ENCODE measurements at places on chromosomes 2 and 18.

DNA sequence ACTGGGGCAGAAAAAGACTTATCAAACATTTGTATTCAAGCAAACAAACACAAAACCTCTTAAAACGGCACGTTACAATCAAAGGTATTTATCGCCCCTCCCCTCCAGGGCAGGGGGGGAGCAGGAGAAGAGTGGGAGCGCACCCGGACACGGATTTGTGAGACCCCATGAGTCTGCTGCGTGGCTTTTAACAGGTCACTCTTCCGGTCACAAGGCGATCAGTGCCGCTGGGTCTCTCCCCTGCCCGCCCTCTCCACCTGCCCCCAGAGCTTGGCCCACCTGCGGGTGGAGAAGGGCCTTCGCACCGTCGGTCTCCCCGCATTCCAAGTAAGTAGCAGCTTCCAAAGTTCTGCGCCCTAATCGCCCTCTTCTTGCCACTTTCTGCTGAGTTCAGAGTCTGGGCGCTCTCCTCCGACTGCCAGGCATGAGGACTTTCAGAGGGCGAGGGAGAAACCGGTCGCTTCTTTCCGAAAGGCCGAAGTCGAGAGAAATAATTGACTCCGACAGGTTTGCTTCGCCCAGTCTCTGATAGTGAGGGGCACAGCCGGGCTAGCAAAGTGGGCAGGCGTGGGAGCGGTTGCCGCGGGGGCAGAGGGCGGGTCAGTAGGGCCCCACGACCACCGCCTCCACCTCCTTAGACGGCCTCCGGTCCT is 800 bp downstream of the RPRM start:
- H3K4me1 ChIP-seq: peaks cover 20% of the 10 kb centered on the region
- no peaks in the 10 kb centered on the region for H3K36me3 ChIP-seq
- no peak overlapping the region for H3K27ac ChIP-seq
- peak overlapping the region; percentile 34 for H3K4me3 ChIP-seq
- peak; percentile 13 for DNase-seq
- H3K27me3 ChIP-seq: peaks cover 63% of the 10 kb centered on the region

DNA sequence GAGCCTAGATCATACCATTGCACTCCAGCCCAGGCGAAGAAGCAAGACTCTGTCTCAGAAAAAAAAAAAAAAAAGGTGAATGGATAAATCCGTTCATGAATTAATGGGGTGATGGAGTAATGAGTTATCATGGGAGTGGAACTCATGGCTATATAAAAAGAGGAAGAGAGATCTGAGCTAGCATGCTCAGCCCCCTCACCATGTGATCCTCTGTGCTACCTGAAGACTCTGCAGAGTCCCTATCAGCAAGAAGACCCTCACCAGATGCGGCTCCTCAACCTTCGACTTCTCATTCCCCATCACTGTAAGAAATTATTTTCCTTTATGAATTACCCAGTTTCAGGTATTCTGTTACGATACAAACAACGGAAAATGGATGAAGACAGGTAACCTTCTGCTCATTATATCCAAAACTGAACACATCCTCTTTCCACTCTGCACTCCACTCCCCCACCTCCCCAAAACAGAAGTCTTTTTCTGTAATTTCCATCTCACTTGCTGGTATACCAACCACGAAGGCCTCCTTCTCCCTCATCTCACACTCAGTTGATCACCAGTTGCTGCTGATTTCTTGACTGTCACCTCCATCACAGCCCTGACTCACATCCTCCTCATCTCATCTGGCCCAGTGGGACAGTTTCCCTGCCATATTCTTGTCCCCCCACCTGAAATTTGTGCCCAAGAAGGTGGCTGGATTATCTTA is 8.8 kb downstream of the RETREG2 start:
- no peaks in the 10 kb centered on the region for H3K27me3 ChIP-seq
- H3K4me3 ChIP-seq: no peak overlapping the region
- DNase-seq: peak; percentile 67
- H3K36me3 ChIP-seq: peaks cover 22% of the 10 kb centered on the region
- H3K27ac ChIP-seq: peak overlapping the region; percentile 76
- peaks cover 30% of the 10 kb centered on the region for H3K4me1 ChIP-seq

DNA sequence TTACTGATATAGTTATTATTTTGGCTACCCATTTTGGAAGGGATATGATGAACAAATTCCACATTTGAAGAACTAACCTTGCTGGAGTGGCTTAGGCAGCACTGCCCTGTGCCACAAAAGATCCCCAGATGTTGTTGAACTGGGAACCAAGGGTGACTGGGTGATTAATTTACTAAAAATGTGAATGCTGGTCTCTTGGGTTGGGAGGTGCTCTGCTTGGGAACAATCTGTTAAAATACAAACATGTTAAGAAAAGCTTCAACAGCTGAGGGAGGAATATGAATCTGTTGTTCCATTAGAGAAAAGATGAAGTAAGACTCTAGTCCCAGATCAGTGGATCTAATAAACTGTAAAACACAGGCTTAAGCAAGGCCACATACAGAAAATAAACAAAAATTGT is 1860.1 kb downstream of the SUCLG1 start:
- no peaks in the 10 kb centered on the region for H3K27me3 ChIP-seq
- H3K4me1 ChIP-seq: no peaks in the 10 kb centered on the region
- no peak overlapping the region for H3K27ac ChIP-seq
- H3K36me3 ChIP-seq: no peaks in the 10 kb centered on the region

- peaks cover 4% of the 10 kb centered on the region for H3K4me1 ChIP-seq
- H3K27me3 ChIP-seq: no peaks in the 10 kb centered on the region
- no peak for DNase-seq
- no peak overlapping the region for H3K4me3 ChIP-seq
- no peak overlapping the region for H3K27ac ChIP-seq
Measured at GRCh38 chr18:76708722-76709353, 113.5 kb upstream of the ZNF236 start.

DNA sequence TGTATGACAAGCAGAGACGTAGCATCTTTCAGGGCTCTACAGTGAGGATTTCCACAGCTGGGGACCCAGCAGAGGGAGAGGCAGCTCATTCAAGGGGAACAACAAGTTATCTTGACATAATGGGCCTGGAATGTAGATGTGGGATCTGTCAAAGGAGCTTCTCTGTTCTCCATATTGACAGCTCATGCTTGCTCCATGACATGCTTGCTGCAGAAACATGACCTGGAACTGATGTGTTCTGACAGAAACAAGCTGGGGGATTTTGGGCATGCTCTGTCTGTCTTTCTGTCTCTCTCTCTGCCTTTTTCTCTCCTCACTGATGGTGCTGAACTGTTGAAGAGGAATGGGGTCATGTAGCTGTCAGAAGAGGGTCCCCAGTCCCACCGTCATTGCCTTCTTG is 79.6 kb downstream of the MMADHC start:
- DNase-seq: no peak
- H3K27me3 ChIP-seq: peaks cover 19% of the 10 kb centered on the region
- H3K36me3 ChIP-seq: no peaks in the 10 kb centered on the region
- no peak overlapping the region for H3K4me3 ChIP-seq

DNA sequence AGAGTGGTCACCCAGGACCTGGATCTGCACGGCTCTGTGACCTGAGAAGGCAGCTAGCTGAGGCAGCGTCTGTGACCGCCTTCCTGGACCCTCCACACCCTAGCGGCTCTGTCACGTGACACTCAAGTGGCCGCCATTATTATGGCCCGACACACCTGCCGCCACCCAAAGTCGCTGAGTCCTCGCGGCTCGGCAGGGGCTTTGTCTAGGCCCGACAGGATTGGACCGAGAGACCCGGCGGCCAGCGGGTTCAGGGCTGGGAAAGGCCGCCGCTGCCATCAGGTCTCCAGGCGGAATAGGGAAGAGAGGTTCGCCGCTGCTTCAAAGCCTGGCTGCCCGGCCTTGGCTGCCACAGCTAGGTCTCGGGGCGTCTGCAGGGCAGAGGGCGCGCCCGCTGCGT is 1162.5 kb upstream of the LRRTM1 start:
- no peak overlapping the region for H3K4me3 ChIP-seq
- no peaks in the 10 kb centered on the region for H3K36me3 ChIP-seq
- no peak for DNase-seq
- H3K27ac ChIP-seq: no peak overlapping the region

GRCh38 chr2:236375973-236376476 is 111.8 kb upstream of the ASB18 start:
- no peak for DNase-seq
- no peaks in the 10 kb centered on the region for H3K36me3 ChIP-seq
- H3K27me3 ChIP-seq: peaks cover 15% of the 10 kb centered on the region
- no peak overlapping the region for H3K27ac ChIP-seq

GRCh38 chr2:31967790-31968189 is 43.0 kb downstream of the MEMO1 start:
- no peaks in the 10 kb centered on the region for H3K27me3 ChIP-seq
- no peak overlapping the region for H3K4me3 ChIP-seq
- peaks cover 7% of the 10 kb centered on the region for H3K36me3 ChIP-seq
- DNase-seq: no peak
- H3K4me1 ChIP-seq: peaks cover 22% of the 10 kb centered on the region
- no peak overlapping the region for H3K27ac ChIP-seq

- H3K36me3 ChIP-seq: peaks cover 39% of the 10 kb centered on the region
- peak; percentile 16 for DNase-seq
- H3K27me3 ChIP-seq: no peaks in the 10 kb centered on the region
- peak overlapping the region; percentile 61 for H3K27ac ChIP-seq
Measured at GRCh38 chr2:43508209-43508608, 87.6 kb downstream of the THADA start.

GRCh38 chr2:187615364-187615763 is 61.1 kb upstream of the TFPI start:
- no peak overlapping the region for H3K4me3 ChIP-seq
- H3K27ac ChIP-seq: no peak overlapping the region
- DNase-seq: no peak

DNA sequence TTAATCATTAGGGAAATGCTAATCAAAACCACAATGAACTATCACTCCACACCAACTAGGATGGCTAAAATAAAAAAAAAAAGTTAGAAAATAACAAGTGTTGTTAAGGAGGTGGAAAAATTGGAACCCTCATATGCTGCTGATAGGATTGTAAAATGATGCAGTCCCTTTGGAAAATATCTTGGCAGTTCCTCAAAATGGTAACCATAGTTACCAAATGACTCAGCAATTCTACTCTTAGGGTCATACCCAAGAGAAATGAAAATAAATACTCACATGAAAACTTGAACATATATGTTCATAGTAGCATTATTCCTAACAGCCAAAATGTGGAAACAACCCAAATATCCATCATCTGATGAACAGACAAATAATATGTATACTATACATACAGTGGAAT is 15.7 kb upstream of the ACVR2A start:
- no peak overlapping the region for H3K27ac ChIP-seq
- H3K36me3 ChIP-seq: no peaks in the 10 kb centered on the region
- DNase-seq: no peak
- no peaks in the 10 kb centered on the region for H3K4me1 ChIP-seq

DNA sequence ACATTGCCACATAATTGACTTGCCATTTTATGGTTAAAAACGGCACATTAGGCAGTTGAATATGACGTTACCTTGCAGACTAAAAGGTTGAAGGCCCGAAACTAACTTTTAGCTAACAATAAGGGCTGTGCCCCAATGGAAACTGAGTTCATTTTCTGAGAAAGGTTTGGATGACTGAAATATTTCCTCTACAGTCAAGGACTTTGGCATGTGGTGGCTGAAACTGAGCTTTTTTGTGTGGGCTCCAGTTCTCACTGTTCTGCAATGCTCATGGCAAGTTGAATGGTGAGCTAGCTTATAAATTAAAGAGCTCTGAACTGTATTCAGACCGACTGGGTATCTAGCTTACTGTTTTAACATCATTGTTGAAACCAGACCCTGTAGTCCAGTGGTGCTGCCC is 23.8 kb upstream of the TXNDC2 start:
- peaks cover 7% of the 10 kb centered on the region for H3K27me3 ChIP-seq
- peaks cover 6% of the 10 kb centered on the region for H3K4me1 ChIP-seq
- DNase-seq: peak; percentile 58
- H3K4me3 ChIP-seq: no peak overlapping the region

GRCh38 chr2:132816234-132816633 is 146.2 kb upstream of the LYPD1 start:
- no peaks in the 10 kb centered on the region for H3K4me1 ChIP-seq
- DNase-seq: no peak
- H3K4me3 ChIP-seq: no peak overlapping the region
- no peaks in the 10 kb centered on the region for H3K27me3 ChIP-seq

- no peak overlapping the region for H3K4me3 ChIP-seq
- DNase-seq: no peak
- no peak overlapping the region for H3K27ac ChIP-seq
- H3K27me3 ChIP-seq: no peaks in the 10 kb centered on the region
Measured at GRCh38 chr2:181915102-181915501, 23.6 kb downstream of the ITPRID2 start.

GRCh38 chr2:219294356-219295351 is 14.5 kb downstream of the PTPRN start:
- H3K27me3 ChIP-seq: no peaks in the 10 kb centered on the region
- peak overlapping the region; percentile 84 for H3K27ac ChIP-seq
- H3K36me3 ChIP-seq: no peaks in the 10 kb centered on the region
- peaks cover 22% of the 10 kb centered on the region for H3K4me1 ChIP-seq

DNA sequence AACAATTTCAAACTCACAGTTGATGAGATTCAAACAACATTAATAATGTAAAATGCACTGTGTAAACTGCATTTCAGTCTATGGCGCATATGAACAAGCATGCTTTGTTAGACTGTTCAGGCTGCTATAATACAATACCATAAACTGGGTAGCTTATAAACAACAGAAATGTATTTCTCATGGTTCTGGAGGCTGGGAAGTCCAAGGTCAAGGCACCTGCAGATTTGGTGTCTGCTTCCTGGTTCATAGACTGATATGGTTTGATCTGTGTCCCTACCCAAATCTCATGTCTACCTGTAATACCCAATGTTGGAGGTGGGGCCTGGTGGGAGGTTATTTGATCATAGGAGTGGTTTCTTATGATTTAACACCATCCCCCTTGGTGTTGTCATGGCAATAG is 148.1 kb upstream of the SERPINE2 start:
- no peaks in the 10 kb centered on the region for H3K4me1 ChIP-seq
- H3K27me3 ChIP-seq: peaks cover 7% of the 10 kb centered on the region
- H3K36me3 ChIP-seq: no peaks in the 10 kb centered on the region
- DNase-seq: no peak

GRCh38 chr18:68172842-68173549 is 541.9 kb downstream of the TMX3 start:
- no peak overlapping the region for H3K27ac ChIP-seq
- no peak overlapping the region for H3K4me3 ChIP-seq
- H3K36me3 ChIP-seq: no peaks in the 10 kb centered on the region

- no peaks in the 10 kb centered on the region for H3K27me3 ChIP-seq
- H3K27ac ChIP-seq: no peak overlapping the region
- H3K36me3 ChIP-seq: peaks cover 24% of the 10 kb centered on the region
- DNase-seq: peak; percentile 87
- no peak overlapping the region for H3K4me3 ChIP-seq
Measured at GRCh38 chr2:238256594-238257104, 16.8 kb upstream of the HES6 start.

DNA sequence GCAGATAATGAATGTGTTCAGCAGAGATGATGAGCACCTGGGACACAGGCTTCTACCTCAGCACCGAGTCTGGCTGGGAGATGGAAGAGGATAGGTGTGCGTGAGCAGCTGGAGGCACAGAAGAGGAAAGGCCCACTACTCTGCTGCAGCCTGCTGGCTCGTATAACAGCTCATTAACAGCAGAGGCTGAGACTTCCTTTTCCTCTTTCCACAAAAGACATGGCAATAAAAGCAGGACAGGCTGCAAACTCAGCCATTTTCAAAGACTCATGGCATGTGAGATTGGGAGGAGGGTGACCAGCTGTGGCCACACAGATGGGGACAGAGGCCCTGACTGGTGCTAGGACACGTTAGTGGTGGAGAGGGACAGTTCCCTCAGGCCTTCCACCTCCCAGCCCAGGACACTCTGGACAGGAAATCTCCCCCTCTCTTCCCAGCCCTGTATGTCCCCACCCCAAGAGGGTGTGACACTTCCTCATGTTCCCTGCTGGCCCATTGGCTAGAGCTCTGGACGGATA is 60.3 kb downstream of the CACNB4 start:
- no peaks in the 10 kb centered on the region for H3K36me3 ChIP-seq
- DNase-seq: no peak
- H3K4me1 ChIP-seq: no peaks in the 10 kb centered on the region

Data from activated CD4-positive, alpha-beta T cell treated with anti-CD3 and anti-CD28 coated beads for 36 hours (primary cell).